Caco-2 (cell line): ENCODE measurements at places on chromosomes 3 and 15.

DNA sequence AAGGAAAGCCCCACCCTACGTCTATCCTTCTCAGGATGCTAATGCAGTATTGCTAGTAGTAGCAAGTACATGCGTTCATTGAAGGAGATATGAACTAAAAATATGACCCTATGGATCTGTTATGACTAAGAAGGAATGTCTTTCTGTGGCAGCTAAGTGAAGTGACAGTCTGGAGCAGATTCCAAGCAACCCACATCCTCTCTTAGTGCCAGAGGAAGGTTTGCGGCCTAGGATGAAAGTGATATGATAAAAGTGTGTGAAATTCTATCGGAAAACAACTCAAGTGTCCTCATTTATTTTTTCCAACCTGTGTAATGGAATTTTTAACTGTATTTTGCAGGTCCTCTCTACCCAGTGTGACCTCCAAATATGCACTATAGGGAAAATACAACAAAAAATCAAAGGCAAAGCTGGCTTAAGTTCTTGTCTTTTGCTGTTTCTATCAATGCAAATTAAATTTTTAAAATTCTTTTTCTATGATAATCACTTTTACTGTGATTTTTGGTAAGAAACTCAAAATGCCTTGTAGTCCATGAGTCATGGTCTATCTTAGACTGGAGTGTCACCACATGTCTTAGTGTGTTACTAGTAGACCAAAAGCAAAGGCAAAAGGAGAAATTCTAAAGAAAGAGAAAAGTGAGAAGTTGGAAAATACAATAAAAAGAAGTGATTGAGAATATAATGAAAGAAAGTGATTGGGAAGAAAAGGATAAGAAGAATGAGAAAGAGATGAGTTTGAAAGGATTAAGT, 161.2 kb upstream of the TMCO5A start:
- no peak for DNase-seq

- no peak for DNase-seq
Observed at GRCh38 chr3:128808672-128809071, 70.7 kb upstream of the ACAD9 start.

- DNase-seq, result no peak
Observed at GRCh38 chr15:77851691-77852090, 219.0 kb upstream of the LINGO1 start.

- DNase-seq, result no peak
Observed at GRCh38 chr15:98872774-98873173, 134.8 kb downstream of the PGPEP1L start.

GRCh38 chr3:167032267-167032876, 347.7 kb downstream of the ZBBX start:
- DNase-seq, result no peak

GRCh38 chr3:180180795-180181194, 144.1 kb upstream of the PEX5L start:
- DNase-seq, result no peak

DNA sequence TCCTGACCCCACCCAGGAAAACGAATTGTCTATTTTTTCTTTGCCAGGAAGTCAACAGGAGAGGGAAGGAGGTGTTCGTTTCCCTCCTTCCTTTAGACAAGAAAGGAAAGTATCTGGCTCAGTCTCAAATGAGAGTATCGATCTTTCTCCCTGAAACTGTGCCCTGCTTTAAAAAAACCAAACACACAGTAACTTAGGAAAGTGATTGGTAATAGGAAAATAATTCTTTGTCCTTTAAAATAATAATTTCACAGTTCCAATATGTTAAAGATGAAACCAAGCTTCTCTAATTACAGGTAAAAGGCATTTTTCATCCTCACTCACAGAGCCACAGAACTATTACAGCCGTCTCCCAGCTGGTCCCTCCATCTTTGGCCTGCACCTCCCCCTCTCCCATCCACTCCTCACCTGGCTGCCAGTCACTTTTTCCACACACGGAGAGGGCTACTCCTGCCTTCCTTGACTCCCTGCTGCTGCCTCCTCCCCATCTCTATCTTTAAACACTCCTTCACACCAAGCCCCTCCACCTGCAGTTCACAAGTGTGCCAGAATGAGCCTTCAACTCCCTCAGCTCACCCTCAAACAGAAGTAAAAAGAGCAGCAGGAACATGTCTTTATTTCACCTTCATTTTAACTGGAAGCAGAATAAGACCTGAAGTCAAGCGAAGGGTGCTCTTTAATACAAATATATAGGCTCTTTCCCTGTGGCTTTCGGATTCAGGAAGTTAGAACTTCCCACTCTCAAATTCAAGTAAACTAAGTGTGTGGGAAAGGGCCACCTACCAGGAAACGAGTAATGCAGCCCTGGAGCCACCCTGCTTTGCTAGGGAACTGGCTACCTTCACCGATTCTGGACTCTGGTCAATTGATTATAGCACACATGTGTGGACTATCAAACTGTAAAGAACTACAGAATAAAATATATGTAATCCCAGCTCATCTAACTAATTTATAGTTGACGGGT, 116.4 kb downstream of the SENP2 start:
- DNase-seq, result no peak

DNA sequence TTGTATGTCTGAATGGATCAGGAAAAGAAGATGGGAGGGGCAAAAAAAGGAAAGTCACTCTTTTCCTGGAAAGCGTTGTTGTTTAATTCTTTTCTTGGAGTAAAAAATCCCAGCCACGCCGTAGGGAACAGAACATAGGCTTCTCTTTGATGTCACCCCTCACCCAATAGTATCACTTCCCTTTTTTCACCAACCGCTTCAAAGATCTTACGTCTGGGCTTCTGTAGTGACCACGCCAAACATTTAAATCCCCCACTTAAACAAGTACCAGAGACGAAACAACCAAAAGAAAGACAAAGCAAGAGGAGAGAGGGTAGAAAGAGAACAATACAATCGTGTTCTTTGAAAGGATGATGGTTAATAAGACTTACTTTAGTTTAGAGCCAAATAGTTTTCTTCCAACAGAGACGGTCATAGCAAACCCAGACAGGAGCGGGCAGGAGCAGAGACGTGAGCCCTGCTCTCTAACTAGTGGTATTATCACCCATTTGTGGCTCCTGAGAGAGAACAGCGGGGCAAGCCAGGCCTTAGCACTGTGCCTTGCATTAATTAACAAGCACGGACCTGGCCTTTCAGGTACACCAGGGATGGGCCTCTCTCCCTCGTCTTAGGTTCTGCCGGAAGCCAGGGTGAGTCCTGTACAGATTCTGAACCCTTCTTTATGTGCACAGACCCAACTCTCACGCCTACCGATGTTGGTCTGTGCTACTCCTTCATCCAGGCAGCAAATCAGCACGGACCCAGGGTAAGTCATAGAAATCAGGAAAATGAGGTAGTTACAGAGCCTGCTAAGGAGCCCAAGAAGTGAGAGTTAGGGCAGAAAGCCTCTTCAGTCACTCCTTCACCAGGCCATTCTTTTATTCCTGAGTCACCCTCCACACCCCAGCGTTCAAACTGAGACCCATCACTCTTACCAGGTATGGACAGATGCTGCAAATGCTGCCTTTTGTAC, 28.2 kb upstream of the BCL6 start:
- no peak for DNase-seq

- no peak for DNase-seq
Observed at GRCh38 chr3:166445865-166446264, 608.6 kb upstream of the BCHE start.

DNA sequence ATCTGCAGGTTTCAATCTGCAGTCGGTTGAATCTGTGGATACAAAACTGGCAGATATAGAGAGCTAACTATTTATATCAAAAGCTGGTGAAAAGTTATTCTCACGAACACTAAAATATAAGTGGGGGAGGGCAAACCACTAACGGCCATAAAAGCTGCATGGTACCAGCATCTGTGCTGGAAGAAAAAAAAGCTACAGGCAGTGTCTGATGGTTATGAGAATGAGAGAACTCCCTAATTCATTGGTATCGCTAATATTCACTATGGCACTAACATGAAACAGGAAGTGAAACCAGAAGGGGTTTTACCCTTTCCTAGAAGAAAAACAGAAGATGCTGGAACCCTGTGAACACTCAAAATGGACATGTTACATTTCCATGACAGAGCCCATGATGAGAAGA, 15.9 kb downstream of the CEP70 start:
- no peak for DNase-seq

DNA sequence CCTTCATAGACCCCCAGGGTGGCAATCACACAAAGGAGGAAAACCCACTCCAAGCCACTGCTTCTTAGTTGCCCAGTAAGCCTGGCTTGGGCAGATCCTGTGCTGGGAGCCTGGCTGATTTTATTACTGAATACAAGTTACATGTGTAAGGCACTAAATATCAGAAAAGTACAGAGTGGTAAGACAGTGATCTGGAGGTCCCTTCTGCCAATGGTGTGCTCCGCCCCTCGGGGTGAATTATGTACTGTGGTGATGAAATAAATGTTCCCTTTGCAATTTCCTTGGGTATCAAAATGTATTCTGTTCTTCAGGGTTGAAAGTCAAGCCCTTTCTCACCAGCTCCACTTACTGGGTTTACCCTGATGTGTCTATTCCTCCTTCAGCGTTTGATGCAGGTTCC, 38.8 kb downstream of the EID1 start:
- DNase-seq, result no peak

DNA sequence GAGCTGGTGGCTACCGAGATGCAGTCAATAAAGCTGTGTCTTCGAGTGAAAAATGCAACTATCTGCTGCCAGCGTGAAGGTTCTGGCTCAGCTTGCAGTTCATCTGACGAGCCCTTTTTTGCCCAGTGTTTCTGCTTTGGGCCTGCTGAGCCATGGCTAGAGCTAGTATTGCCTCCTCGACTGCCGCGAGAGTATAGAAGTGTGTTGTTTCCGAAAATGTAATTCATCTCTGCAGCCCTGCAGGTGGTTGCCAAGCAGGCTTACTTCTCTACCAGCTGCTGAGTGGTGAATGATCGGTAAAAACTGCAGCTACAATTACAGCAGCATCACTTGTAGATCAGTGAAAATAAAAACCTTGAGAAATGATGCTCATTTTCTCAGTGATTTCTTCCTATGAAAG, 114.8 kb downstream of the DLG1 start:
- DNase-seq, result no peak

GRCh38 chr3:69915726-69916125, 83.8 kb upstream of the SAMMSON start:
- no peak for DNase-seq

- peak; percentile 50 for DNase-seq
Observed at GRCh38 chr3:132006605-132007204, 28.1 kb downstream of the CPNE4 start.

DNA sequence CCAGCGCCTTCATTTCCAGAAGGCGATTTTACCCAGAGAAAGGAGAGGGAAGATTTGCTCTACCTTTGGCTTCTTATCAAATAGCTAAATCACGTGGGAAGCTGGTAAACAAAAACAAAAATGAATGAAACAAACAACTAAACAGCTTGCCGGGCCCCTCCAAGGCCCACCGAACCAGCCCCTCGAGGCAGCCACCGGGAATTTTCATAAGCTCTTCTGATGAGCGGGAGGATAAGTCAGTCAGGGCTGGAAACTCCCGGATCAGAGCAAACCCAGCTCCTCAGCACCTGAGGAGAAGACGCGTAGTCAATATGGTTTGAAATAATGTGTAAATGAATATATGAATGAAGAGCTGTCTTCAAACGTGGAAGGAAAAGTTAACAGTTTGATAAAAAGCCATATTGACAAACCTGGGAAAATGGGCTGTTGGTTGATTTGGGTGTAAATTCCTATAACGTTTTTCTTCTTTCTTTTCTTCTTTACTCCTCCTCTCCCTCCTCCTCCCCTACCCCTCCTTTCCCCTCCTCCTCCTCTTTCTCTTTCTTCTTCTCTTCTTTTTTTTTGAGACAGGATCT, 10.7 kb downstream of the RPLP1 start:
- no peak for DNase-seq

DNA sequence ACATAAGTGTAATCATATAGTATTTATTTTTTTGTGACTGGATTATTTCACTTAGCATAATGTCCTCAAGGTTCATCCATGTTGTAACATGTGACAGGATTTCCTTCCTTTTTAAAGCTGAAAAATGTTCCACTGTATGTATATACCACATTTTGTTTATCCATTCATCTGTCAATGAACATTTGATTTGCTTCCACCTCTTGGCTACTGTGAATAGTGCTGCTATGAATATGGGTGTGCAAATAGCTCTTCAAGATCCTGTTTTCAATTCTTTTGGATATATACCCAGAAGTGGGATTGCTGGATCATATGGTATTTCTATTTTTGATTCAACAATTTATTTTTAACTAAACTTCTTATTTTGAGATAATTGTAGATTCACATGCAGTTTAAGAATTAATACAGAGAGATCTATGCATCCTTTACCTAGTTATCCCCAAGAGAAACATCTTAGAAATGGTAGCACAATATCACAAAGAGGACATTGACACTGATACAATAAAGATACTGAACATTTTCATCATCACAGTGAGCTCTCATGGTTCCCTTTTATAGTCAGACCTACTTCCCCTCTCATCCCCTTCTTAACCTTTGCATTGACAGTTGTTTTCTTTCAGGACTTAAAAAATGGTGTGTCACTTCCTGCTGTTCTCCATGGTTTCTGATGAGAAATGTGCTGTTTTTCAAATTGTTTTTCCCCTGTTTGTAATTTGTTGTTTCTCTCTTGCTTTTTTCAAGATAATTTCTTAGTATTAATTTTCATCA, 90.1 kb downstream of the SATB1 start:
- DNase-seq, result no peak

GRCh38 chr15:40630313-40630712, 36.3 kb downstream of the KNL1 start:
- no peak for DNase-seq

GRCh38 chr15:29093696-29094343, 175.8 kb downstream of the NSMCE3 start:
- DNase-seq, result no peak

DNA sequence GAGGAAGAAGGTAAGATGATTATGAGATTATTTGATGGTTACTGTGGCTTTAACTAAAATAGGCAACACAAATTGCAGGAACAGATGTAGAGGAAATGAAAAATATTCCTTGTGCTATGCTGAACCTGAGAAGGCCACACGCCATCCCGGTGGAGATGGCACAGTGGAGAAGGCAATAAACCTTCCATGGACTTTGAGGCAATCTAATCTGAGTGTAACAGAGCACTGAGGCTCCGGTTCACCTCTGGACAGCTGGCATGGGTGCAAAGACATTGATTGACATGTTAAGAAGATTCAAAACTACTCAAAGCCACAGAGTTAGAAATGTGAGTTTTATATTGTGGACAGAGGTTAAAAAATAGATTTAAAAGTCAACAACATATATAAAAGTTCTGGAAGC, 535.7 kb downstream of the AGBL1 start:
- DNase-seq, result no peak

DNA sequence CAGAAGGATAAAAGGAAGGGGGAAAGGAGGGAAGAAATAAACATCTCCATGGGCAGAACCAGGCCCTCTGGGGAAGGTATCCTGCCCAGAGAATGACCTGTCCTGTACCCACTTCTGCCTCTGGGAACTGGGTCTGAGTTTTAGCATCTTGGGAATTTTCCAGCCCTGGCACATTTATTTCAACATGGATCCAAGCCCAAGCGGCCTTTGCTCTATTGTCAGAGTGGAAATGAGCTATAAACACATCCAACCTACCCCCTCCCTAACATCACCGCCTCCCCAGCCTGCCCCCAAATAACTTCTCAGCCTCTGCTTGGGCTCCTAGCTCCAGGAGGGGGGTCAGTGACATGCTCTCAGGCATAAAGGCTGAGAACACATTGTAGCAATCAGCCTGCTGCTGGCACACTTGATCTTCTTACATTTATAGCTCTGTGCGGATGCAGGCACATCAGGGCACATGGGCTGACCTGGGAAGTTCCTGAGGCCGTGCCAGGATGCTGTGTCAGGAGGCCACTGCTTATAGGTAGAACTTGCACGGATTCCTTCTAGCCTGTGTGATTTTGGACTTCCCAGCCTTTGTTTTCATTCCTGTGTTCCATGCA, 4.6 kb upstream of the OXTR start:
- DNase-seq, result no peak

GRCh38 chr15:41961595-41962202, 10.7 kb downstream of the EHD4 start:
- DNase-seq, result no peak
